Endodermal cell (in vitro differentiated cells): ENCODE measurements at places on chromosomes 4 and X. TPM values are rescaled to one million over a fixed set of nuclear protein-coding genes. Genes with fewer than 3 reads are reported as not detected.

The TMEM255A gene
- 0.29 and 0.35 TPM in 2 replicates for total RNA-seq

The PAGE4 gene
- total RNA-seq = not detected in 2 replicates

The TMPRSS11B gene
- 0.18 TPM in 1 of 3 replicates, not detected in the others for total RNA-seq

The VEGFD gene
- total RNA-seq = 0.25 to 0.27 TPM in 2 of 3 replicates, not detected in the other

DNA sequence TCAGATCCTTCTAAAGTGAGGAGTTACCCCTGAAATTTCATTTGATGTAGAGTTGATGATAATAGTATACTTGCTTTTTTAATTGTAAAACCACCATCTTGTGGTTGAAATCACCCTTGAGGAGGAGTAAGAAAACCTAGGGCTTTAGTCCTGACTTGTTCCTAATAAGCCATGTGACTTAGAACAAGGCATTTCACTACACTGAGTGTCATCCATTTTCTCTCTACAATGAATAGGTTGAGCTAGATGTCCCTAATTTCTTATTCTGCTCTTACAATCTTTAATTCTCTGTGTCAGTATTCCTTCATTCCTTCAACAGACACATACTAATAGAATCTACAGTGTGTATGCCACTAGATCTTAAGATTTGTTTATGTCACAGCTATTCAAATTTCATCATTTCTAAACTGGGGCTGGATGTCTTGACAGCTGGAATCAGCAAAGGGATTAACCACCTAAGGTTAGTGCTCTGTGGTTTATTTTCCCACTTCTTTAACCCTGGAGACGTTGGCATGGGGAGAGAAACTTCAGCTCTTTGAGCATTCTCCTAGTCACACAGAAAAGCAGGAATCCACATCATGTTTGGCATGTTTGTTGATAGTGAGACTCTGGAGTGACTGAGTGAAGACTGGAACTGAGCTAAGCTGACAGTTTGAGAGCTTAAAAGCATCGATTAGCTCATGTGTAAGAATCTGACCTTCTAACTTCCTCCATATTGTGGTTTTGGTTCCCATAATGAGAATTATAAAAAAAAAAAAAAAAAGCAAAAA lies 246.3 kb downstream of the NDST4 start:
- no peaks in the 10 kb centered on the region for H3K36me3 ChIP-seq
- no peak overlapping the region for H3K27ac ChIP-seq
- H3K4me3 ChIP-seq = no peak overlapping the region
- DNase-seq = no peak
- H3K4me1 ChIP-seq = no peaks in the 10 kb centered on the region
- no peaks in the 10 kb centered on the region for H3K27me3 ChIP-seq

- DNase-seq = no peak
- no peaks in the 10 kb centered on the region for H3K27me3 ChIP-seq
- no peak overlapping the region for H3K27ac ChIP-seq
- H3K4me1 ChIP-seq = no peaks in the 10 kb centered on the region
- H3K36me3 ChIP-seq = no peaks in the 10 kb centered on the region
- H3K4me3 ChIP-seq = no peak overlapping the region
Measured at GRCh38 chrX:20320461-20321159, 53.9 kb upstream of the RPS6KA3 start.

- peak overlapping the region; percentile 75 for H3K27ac ChIP-seq
- H3K4me1 ChIP-seq = no peaks in the 10 kb centered on the region
- H3K4me3 ChIP-seq = no peak overlapping the region
- H3K27me3 ChIP-seq = no peaks in the 10 kb centered on the region
- H3K36me3 ChIP-seq = no peaks in the 10 kb centered on the region
Measured at GRCh38 chrX:111086591-111087006, 9.4 kb upstream of the PAK3 start.

DNA sequence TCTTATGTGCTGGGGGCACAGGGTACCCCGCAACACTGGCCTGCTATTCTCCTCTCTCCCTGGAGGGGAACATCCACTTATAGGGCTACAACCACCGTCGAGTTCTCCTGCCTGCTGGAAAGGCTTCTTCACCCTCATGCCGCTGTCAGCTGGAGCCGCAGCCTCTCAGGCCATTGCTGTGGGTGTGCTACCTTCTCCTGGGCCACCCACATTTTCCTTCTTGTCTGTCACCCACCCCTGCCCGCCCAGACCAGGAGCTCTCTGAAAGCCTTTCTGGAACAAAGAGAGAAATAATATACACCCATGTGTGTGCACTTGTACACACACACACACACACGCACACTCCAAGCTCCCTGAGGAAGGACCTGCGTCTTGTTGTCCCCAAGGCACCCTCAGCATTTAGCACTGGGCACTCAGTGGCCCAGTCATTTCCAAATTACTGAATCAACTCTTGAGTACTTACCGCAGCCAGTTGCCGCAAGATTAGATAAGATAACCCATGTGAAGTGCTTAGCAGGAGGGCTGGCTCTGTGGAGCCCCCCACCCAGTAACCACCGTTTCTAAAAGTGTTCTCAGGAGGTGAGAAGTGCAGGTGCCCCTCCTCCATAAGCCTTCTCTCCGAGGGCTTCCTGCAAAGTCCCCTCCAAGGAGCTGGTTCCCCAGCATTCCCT lies 50.2 kb downstream of the CPZ start:
- H3K27ac ChIP-seq = no peak overlapping the region
- H3K4me3 ChIP-seq = no peak overlapping the region
- no peaks in the 10 kb centered on the region for H3K4me1 ChIP-seq
- no peak for DNase-seq
- peaks cover 1% of the 10 kb centered on the region for H3K27me3 ChIP-seq

- H3K27ac ChIP-seq = no peak overlapping the region
- H3K4me3 ChIP-seq = no peak overlapping the region
- H3K36me3 ChIP-seq = no peaks in the 10 kb centered on the region
Measured at GRCh38 chrX:63283348-63283747, 67.8 kb downstream of the SPIN4 start.
